ENCODE measurements at places on chromosomes 4 and X. TPM values are rescaled to one million over a fixed set of nuclear protein-coding genes. Genes with fewer than 3 reads are reported as not detected.
A peak's percentile ranks its signal among the peaks of the same experiment; 100 is the strongest.

- no peak for DNase-seq
Observed at GRCh38 chrX:129719268-129719667, 19.5 kb upstream of the XPNPEP2 start.

- DNase-seq, result no peak
Observed at GRCh38 chrX:33589316-33589715, 378.0 kb upstream of the DMD start.

DNA sequence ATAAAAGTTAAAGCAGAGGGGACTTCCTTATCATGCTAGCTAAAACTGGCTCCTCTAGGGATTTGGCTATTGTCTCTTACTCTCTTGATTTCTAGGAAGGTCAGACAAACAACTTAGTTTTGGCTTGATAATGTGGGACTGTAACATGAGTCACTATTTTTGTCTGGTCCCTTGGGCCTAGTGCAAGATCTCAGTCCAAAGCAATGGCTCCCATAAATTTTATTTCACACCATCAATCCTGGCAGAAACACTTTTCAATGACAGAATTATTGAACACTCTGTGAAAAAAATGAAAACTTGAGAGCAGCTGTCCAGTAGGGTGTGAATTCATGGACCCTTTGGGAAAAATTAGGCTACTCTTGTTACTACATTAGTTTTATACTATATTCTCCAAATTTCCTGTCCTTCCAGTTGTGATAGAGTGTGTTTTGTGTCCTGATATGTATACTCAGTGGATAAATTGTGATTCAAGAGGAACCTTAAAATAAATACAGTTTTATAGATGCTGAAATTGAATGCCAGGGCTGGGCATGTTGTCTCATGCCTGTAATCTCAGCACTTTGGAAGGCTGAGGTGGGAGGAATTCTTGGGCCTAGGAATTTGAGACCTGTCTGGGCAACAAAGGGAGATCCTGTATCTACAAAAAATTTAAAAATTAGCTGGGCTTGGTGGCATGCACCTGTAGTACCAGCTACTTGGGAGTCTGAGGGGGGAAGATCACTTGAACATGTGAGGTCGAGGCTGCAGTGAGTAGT lies 10.8 kb upstream of the SNCA start:
- DNase-seq, result no peak

GRCh38 chr4:3199653-3200422 lies 49.1 kb upstream of the MSANTD1 start:
- no peak for DNase-seq

- no peak for DNase-seq
Observed at GRCh38 chr4:141497627-141498026, 138.8 kb upstream of the IL15 start.

DNA sequence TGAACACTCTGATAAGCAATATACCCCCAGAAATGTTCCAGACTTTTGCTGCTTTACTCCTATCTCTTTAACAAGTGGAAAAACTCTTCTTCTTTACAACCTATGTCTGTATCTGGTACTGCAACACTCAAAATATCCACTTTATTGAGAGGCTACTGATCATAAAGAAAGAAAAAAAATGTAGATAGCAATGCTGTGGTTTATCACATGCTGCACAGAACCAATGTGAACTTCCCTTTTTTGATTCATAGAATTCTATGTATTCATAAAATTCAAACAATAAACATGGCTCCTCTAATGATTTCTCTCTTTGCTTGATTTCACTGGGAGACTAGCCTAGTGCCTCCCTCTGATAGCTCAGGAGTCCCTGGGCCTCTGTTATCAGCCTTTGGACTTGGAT lies 223.5 kb downstream of the ZNF674 start:
- no peak for DNase-seq

DNA sequence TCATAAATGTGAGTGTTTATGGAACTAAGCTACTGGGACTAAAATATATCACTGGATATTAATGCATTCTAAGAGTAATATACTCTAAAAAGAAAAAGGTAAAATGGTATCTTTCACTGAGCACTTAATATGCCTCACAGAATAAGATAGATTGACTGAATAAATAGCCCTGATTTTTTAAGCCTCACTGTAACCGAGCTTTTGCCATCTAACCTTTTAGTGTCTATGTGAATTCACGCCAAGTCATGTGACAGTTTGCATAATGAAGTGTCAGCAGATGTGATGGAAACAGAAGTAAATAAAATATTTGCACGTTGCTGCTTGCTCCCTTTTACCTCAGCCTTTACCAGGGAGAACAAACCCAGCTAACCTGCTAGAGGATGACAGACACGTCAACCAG lies 119.7 kb upstream of the NWD2 start:
- DNase-seq, result no peak

DNA sequence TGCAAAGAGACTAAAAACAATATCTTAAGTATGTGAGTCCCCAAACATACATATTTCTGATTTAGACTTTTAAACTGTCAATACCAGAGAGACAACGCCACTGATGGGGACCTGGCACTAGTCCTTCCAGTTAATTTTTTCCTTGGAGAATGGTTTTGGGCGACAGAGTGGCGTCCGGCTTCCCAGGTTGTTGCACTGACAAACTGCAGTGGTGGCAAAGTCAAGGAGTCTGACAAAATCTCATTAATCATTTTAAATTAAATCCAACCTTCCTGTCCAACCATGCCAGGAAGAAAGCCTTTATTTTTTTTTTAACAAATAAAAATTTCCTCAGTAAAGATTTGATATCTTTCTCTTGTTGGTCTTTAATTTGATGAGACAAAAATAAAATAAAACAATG lies 52.8 kb downstream of the FBXO8 start:
- no peak for DNase-seq

- no peak for DNase-seq
Observed at GRCh38 chr4:156686120-156686519, 285.5 kb downstream of the PDGFC start.

DNA sequence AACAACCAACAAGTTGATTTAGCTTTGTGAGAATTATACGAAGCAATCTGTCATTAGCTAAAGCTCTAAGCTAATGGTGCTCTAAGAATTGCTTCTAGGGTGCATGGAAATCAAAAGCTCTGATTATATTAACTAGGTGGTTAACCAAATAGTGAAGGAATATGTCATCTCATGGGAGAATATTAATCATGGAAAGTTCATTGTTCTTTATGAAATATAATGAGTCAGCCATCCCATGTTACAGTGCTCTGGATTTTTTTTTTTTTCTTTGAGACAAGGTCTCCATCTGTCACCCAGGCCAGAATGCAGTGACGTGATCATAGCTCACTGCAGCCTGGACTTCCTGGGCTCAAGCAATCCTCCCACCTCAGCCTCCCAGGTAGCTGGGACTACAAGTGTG lies 10.5 kb downstream of the DCAF8L2 start:
- DNase-seq, result no peak

- no peak for DNase-seq
Observed at GRCh38 chr4:6674500-6675149, 19.1 kb upstream of the S100P start.

- no peak for DNase-seq
Observed at GRCh38 chr4:126762663-126763247, 870.0 kb upstream of the INTU start.

- no peak for DNase-seq
Observed at GRCh38 chrX:81662381-81662780, 460.5 kb downstream of the SH3BGRL start.

DNA sequence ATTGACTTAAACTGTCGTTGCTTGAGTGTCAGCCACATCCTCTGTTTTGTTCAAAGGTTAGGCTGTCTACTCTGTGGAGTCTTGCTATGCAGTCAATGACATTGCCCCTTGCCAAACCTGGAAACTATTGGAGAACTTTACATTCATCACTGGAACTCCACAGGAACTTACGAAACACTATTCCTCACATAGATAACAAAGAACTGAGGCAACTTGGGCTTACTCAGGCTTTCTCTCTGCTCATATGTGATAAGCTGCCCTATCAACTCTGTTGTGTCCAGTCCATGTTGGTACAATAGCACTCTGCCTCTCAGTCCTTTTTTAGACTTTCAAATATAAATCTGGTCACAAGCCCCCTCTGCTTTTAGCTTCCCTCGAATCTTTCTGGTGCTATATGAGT lies 9.4 kb downstream of the NPY5R start:
- DNase-seq, result no peak

- DNase-seq, result no peak
Observed at GRCh38 chr4:8097141-8097541, 61.5 kb downstream of the ABLIM2 start.

DNA sequence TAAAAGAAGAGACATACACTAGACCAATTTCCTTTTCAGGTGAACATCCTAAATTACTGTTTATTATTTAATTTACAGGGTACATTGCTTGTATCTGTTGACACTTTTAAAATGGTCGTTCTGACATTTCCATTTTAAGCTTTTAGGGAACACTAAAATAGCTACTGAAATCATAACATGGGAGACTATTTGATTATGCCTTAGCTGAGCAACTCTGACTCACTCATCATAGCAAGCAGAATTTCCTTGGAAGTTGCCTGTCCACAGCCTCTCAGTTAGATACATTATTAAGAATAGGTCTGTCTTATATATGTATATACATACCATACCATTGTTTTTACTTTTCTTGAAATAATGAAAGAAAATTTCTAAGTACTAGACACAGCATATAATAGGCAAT lies 22.0 kb downstream of the GUCY1B1 start:
- no peak for DNase-seq

DNA sequence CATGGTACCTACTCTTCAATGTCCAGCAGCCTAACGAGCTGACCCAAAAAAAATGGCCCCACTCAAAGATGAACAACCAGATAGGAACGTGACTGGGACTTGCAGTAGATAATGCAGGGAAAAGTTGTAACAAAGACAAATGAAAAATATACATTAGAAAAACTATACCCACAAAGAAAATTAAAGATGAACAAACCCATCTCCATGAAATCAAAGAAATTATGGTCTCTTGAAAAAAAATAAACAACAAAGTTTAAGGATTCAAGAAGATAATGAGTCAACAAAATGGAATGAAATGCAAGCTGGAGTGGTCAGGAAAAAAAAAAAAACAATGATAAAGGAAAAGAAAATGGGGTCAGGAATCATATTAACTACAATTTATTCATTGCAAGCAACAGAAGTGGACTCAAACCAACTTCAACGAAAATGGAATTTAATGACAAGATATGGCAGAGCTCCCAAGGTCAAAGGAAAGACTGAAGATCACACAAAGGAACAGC lies 309.8 kb upstream of the GALNT7 start:
- no peak for DNase-seq

GRCh38 chr4:6221851-6222760 lies 21.8 kb upstream of the JAKMIP1 start:
- peak; percentile 65 for DNase-seq

DNA sequence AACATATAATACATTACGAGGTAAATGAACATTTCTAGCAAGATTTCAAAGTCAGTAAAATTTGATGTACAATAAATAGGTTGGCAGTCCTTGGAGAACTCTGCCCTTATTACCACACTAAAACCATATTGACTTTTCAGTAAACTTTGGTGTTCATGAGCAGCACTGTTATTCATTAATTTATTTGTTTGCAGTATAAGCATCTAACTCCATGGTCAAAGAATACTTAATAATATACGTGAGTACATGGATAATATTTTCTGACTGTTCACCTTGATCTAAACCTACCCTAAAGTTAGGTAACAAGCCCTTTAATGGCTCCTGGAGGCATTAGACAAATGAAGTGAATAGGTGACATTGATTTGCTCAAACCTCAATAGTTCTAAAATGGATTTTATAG lies 817.2 kb upstream of the FTHL17 start:
- DNase-seq, result no peak

- no peak for DNase-seq
Observed at GRCh38 chrX:116232833-116233232, 62.3 kb downstream of the AGTR2 start.

GRCh38 chrX:9958183-9958582 lies 9.0 kb upstream of the CLDN34 start:
- no peak for DNase-seq

DNA sequence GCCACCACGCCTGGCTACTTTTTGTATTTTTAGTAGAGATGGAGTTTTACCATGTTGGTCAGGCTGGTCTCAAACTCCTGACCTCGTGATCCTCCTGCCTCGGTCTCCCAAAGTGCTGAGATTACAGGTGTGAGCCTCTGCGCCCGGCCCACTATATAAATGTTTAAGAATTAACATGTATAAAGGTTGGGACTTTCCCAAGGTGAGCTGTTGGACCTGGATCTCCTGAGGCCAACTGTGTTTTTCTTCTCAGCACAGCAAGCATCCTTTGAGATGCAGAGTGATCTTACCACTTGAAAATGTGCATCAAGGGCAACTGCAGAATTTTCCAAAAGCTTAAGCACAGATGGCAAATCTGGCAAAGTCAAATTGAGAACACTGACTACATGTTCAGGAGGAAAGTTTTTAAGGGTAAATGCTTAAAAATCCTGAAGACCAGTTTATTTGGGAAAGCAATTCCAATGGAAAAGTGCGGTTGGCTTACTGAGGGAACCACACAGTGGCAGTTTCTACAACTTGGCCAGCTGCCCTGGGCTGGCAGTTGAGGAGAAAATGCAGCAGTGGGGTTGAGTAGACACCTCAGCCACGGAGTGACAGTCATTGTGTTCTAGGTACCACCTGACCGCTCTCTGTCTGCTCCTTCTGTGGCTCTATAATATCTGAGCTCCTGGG lies 168.9 kb downstream of the CBR4 start:
- DNase-seq, result no peak

- no peak for DNase-seq
Observed at GRCh38 chr4:181289198-181289597, 954.0 kb upstream of the TENM3 start.

GRCh38 chr4:95637043-95637600 lies 88.3 kb upstream of the UNC5C start:
- no peak for DNase-seq

- DNase-seq, result peak; percentile 87
Observed at GRCh38 chr4:38179690-38180377, 219.6 kb downstream of the PTTG2 start.

GRCh38 chrX:35251226-35251625 lies 308.6 kb downstream of the FAM47B start:
- no peak for DNase-seq

DNA sequence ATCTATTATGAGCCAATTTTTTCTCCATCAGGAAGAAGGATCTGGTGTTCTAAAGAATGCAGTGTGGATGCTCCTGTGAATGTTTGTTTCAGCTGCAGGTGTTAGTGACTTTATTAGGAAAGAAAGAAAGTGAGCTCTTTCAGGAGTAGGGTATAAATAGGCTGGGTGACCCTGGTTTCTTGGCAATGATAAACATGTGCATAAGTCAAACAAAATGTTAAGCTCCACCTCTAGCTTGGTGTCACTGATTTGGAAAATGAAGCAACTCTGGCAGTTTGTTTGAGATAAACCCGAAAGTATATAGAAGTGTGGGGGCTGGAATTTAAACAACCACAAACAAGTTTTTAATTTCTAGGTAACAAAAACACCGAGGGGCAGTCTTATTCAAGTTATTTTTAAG lies 152.3 kb downstream of the COL4A6 start:
- no peak for DNase-seq

BCORL1 gene
- total RNA-seq, result 3.2 TPM

PHEX gene
- 0.71 TPM for total RNA-seq

GLOD5 gene
- not detected for total RNA-seq

PLP1 gene
- 38.7 TPM for total RNA-seq

CT45A1 gene
- total RNA-seq, result not detected

MAGEB2 gene
- total RNA-seq, result not detected

GAGE12E gene
- not detected for total RNA-seq

IRAK1 gene
- 34.2 TPM for total RNA-seq

RIPPLY1 gene
- total RNA-seq, result not detected

EGF gene
- 0.83 TPM for total RNA-seq

PROM1 gene
- total RNA-seq, result 2.5 TPM
